Left cardiac atrium (tissue), 4 donors: ENCODE measurements at places on chromosomes 2 and 18.
A peak's percentile ranks its signal among the peaks of the same experiment; 100 is the strongest.

DNA sequence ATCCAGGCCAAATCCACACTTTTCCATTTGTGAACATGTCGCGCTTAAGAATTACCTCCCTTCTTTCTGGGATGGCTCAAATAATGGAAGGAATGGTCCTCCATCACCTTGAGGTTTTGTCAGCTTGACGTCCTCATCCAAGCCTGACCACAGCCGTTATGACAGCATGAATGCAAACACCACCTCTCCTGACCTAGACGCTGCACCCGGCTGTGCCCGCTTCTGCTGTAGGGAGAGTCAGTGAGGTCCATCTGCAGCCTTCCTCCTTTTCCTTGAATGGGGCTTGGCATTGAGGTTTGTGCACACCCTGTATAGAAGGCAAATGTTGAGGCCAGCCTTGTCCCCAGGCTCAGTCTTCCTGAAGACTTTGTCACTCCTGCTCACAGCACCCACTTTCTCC, 85.5 kb downstream of the TGOLN2 start:
- DNase-seq = no peak

GRCh38 chr2:8986327-8986976, 17.0 kb downstream of the MBOAT2 start:
- DNase-seq = no peak

DNA sequence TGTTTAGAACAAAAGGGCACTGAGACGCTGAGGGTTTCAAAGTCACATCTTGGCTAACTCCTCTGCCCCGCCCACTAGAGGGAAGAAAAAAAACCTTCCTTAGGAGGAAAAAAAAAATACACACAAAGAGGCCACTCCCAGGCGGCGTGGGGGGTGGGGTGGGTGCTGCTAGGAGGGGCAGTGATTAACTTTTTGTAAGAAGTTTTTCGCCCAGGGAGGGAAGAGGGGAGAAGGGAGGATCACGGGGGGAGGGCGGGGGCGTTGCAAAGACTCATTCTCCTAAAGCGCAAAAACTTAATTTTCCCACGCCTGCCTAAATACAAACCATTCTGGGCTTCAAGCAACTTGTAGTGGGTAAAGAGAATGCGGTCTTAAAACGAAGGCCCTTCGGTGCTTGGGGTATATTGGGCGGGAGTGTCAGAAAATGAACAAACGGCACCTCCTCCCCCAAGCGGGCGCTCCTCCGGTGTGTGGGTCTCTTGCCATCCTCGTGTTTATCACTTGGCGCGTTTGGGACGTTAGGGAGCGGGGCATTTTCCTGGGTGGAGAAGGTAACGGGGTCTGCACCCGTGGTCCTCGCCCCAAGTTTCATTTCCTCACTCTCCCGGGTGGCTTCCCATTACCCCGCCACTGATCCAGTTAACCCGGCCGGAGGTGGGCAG, 1.7 kb downstream of the CXCR4 start:
- peak; percentile 52 for DNase-seq

- no peak for DNase-seq
These were observed 228.5 kb upstream of the ITGA4 start for GRCh38 chr2:181228661-181229060.
